ENCODE measurements at places on chromosomes 5 and 9.

DNA sequence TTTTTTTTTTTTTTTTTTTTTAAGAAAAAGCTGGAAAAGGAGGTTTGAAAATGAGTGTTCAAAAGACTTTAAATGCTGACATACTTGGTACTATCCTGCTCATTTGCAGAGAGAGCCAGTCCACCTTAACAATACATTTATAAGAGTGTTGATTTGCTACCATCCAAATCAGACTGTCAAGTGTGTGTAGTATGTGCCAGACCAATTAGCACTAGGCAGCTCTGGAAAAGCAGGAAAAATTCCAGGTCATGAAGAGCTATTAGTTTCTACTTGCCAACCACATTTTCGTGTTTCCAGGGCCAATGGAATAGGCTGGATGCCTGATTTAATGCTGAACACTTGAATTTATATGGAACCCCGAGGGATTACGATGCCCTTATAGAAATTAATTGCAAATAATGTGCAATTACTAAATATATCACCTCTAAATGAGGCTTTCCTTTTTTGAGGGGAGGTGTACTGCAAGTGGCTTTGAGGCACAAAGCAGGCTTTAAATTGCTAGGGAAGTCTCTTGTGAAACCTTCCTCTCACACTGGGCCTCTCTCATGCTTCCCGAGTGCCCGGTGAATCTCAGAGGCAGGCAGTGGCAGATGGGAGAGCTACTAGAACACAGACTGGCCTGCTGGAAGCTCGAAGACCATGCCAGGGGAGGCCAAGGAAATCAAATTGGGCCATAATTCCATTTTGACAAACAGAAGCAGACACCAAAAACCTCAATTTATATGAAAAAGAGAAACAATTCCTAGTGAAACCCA, 178.7 kb downstream of the PPP2R2B start:
- no peak for DNase-seq

GRCh38 chr5:141692919-141693725, 11.1 kb upstream of the ARAP3 start:
- DNase-seq = peak; percentile 62

- no peak for DNase-seq
Observed at GRCh38 chr5:99005506-99005905, 76.7 kb upstream of the CHD1 start.

- no peak for DNase-seq
Observed at GRCh38 chr9:112863746-112864145, 26.9 kb downstream of the SLC46A2 start.

DNA sequence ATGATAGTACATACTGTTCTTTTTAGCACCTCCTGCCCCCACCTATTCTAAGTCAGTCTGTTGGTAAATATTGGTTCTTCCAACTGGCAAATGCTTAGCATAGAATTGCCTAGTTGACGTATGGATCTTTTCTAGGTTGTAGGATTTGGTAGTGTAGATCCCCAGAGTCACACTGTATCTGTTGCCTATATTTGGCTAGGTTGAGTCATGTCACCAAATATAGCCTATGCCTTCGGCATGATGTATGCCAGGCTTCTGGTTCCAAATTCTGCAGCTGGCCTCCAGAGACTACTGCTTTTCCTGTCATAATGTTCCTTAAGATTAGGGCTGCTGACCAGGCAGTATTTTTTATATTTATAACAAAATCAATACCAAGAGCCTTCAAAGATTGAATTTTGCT, 38.2 kb downstream of the CPEB4 start:
- DNase-seq = no peak

DNA sequence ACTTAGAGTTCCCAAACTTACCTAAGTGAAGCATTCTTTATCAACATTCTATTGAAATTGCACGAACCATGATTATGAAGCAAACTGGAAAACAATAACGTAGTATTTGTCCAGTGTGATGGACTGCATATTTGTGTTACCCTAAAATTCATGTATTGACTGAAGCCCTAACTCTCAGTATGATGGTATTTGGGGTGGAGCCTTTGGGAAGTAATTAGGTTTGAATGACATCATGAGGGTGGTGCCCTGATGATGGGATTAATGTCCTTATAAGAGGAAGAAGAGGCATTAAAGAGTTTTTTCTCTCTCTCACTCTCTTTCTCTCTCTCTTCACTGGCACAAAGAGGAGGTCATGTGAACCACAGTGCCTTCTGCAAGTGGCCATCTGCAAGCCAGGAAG, 365.4 kb upstream of the PTGER4 start:
- no peak for DNase-seq

GRCh38 chr9:121253162-121253561, 14.8 kb upstream of the GSN start:
- DNase-seq = no peak

DNA sequence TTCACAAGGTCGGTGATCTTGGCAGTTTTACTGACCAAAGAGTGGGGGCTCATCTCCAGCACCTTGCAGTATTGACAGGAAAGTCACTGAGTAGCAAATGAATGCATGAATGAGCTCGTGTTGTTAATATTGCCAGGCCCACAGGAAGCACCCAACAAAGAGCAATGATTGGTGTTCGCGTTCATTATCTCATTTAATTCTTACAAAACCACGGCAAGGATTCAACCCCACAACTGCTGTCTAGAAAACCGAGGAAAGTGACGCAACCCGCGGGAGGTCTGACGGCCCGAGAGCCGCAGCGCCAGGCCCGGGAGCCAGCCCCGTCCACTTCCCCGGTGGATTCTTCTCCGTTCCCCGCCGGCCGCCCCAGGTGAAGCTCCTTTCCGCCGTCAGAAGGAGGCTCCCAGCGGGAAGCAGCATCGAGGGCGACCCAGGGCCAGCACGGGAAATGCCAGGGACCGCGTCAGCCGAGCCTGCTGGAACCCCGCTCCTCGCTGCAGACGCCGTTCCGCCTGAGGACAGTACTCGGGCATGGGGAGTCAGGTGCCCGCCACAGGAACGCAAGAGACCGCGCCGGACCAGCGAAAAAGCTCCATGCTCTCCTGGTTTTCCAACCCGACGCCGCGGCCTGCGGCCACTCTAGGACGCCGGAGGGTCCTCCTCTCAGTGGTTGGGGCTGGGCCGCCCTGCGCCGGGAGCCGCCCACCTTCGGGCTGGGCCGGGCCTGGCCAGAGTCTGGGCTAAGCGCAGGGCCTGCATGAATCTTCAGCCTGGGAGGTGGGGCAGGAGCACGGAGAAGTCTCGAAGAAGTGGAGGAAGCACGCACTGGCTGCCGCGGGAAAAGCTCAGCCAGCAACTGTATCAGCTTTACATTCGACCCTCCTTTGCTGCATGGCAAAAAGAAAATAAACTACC, 19.8 kb upstream of the FER start:
- no peak for DNase-seq

GRCh38 chr9:102975251-102975650, 19.9 kb upstream of the CYLC2 start:
- DNase-seq = no peak

GRCh38 chr9:134371731-134372130, 45.5 kb downstream of the RXRA start:
- no peak for DNase-seq

GRCh38 chr9:124486778-124487259, 20.4 kb downstream of the NR5A1 start:
- DNase-seq = no peak

- no peak for DNase-seq
Observed at GRCh38 chr5:156128026-156128425, 198.9 kb upstream of the SGCD start.

DNA sequence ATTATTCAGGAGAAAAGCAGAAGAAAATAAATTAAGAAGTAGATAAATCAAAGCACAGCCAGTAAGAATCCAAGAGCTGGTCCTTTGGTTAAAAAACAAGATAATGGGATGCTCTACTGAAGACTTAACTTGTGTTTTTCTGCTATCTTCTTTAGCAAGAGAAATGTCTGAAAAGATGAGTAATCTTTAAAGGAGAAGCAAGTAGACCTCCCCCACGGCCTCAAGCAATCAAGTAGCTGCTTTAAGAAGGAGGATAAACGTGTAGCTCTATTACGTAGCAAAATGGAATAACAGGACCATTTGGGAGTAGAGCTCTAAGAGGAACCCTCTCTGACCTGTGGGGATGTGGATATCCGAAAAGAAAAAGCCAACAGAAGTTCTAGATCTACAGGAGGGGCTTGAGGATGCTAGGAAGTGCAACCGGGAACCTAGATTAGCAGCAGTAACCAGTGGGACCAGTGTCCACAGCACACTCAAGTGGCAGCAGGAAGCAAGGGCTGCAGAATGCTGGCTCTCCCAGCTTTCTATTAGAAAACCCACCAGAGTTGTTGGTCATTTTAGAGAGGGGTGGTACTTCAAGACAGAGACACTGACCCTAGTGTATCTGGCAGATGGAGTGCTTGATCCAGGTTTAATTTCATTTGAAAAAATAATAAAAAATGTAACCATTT, 185.4 kb downstream of the GABBR2 start:
- no peak for DNase-seq

GRCh38 chr5:172322028-172322965, 38.7 kb upstream of the UBTD2 start:
- no peak for DNase-seq

DNA sequence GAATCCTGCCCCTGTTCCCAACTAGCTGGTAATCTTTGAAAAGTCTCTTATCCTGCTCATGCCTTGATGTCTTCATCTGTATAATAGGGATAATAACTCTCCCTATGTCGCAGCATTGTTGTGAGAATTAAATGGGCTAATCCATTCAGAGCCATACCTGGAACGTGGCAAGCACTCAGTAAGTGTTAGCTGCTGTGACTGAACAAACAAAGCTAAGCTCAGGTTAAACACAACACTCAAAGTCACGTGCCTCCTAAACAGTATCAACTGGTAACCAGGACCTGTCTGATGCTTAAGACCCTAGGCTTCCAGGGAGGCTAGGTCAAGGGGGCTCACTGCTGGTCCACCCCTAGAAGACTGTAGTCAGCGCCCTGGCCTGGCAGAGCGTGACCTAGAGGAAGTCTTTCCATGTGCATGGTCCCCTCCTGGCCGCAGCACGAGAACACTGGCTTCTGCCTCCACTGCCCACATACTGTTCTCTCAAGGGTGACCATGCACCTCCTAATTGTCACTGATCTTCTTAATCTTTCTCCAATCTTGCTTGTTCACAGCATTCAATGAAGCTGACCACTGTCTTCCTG, 211.1 kb downstream of the TTLL11 start:
- DNase-seq = no peak

DNA sequence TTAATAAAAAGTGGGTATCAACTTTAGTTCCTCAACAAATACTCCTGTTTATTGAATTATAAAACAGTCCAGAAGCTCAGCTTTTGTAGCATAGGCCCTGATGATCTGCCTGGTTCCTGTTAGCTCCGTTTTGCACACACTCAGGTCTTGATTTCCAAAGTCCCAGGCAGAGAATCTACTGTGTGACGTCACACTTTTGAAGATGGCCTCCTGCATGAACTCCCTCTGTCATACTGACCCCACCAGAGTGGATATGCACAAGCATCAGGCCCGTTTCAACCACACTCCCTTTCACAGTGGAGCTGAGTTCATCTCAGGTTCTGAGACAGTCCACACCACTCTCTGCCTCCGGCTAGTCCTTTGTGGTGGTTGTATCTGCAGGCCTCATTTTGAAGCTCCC, 353.1 kb downstream of the PTPRD start:
- DNase-seq = no peak

DNA sequence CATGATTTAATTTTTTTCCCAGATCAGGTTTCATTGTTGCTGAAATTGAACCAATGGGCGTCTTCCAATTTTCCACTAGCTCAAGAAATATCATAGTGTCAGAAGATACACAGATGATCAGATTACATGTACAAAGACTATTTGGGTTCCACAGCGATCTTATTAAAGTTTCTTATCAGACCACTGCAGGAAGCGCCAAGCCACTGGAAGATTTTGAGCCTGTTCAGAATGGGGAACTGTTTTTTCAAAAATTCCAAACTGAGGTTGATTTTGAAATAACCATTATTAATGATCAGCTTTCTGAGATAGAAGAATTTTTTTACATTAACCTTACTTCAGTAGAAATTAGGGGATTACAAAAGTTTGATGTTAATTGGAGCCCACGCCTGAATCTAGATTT, 251.6 kb downstream of the ADGRV1 start:
- no peak for DNase-seq

DNA sequence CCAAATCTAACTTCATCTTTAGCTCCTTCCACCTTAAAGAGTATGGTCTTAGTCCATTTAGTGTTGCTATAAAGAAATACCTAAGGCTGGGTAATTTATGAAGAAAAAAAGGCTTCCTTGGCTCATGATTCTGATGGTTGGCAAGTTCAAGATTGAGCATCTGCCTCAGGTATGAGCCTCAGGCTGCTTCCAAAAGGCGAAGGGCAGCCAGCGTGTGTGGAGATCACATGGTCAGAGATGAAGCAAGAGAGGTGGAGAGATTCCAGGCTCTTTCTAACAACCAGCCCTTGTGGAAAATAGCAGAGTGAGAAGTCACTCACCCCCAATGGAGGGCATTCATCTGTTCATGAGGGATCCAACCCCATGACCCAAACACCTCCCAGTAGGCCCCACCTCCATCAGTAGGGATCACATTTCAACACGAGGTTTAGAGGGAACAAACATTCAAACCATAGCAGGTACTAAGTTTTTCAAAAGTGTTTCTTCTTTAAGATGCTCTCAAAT, 225.9 kb downstream of the SGCD start:
- DNase-seq = no peak

GRCh38 chr5:154740957-154741356, 14.2 kb upstream of the LARP1 start:
- DNase-seq = no peak

- no peak for DNase-seq
Observed at GRCh38 chr9:83972286-83972685, 7.7 kb downstream of the HNRNPK start.

DNA sequence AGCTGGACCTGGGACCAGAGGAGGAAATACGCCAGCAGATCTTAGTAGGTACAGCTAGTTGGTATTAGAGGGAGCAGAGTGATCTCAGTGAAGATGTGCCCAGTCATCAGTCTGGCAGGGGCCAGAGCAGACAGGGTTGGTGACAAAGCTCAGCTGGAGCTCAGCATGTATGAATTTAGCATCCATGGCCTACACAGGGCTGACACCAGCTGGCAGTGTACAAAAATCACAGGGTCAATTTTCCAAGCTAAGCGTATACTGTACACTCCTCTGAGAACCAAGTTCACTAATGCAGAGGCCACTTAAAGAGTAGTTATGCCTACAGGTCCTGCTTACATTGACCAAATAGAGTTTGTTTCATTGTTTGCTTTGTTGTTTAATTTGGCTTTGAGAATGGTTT, 146.6 kb downstream of the SLC24A2 start:
- DNase-seq = no peak

- DNase-seq = peak; percentile 56
Observed at GRCh38 chr5:143008809-143009521, 238.8 kb downstream of the ARHGAP26 start.

- DNase-seq = no peak
Observed at GRCh38 chr5:1532384-1532783, 8.6 kb upstream of the LPCAT1 start.

- no peak for DNase-seq
Observed at GRCh38 chr5:80696450-80696849, 41.7 kb upstream of the DHFR start.

DNA sequence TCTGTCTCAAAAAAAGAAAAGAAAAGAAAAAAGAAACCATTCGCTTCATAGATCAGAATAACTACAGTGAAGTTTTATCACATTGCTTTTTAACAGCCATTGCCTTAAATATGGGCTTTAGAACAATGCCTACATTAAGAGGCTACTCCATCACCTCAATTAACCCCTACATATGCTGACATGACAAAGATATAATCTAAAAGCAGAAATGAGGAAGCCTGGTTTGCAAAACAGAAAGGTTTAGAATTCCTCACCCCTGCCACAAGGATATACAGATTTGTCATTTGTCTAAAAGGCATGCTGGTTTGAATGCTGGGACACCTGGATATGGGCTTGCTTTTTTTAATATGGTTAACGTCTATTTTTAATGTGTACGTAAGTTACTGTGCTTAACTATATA, 1353.0 kb upstream of the C9orf72 start:
- no peak for DNase-seq

- DNase-seq = no peak
Observed at GRCh38 chr5:140130949-140131733, 5.4 kb downstream of the IGIP start.

Measured in T follicular helper cell (primary cell).